Activated effector memory CD4-positive, alpha-beta T cell treated with anti-CD3 and anti-CD28 coated beads, Interleukin-2, amount 50 U/mL, for 16 hours (primary cell): ENCODE measurements at places on chromosomes 7 and 10.

GRCh38 chr7:141301544-141301943, 227.7 kb downstream of the TMEM178B start:
- DNase-seq, result no peak

DNA sequence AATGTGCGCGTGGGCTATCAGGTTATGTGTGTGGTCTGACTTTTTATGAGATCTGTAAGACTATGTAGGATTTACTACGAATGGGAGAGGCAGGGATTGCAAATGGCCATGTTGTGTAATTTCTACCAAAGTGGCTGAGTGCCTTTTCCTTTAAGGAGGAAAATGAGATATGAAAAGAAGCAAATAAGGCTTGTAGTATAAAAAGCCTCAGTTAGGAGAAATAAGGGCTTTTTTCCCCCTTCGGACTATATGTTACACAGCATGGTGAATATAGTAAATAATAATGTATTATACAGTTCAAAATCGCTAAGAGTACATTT, 447 bp upstream of the GPAM start:
- no peak for DNase-seq

- peak; percentile 94 for DNase-seq
Measured at GRCh38 chr7:1176891-1177373, 16.9 kb upstream of the ZFAND2A start.

DNA sequence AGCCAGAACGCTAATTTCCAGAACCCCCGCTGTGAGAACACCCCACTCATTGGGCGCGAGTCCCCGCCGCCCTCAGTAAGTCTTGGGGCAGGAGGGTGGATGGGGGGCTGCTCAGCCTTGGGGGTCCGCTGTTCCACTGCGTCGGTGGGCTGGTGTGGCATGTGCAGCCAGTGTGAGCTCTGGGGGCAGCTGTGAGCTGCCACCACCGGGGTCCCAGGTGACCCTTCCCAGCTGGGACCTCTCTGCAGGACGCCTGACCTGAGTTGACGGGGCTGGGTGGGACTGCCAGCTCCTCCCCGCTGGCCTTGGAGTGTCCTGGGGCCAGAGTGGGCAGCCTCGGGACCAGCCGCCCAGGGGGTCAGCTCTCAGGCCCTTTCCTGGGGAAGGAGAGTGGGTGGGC, 27.2 kb downstream of the TTYH3 start:
- DNase-seq, result no peak

GRCh38 chr10:132111121-132111731, 45.5 kb downstream of the JAKMIP3 start:
- DNase-seq, result peak; percentile 37

GRCh38 chr10:76126607-76127527, 695.4 kb downstream of the LRMDA start:
- DNase-seq, result no peak

- DNase-seq, result no peak
Measured at GRCh38 chr7:20348125-20348807, 17.6 kb downstream of the ITGB8 start.

DNA sequence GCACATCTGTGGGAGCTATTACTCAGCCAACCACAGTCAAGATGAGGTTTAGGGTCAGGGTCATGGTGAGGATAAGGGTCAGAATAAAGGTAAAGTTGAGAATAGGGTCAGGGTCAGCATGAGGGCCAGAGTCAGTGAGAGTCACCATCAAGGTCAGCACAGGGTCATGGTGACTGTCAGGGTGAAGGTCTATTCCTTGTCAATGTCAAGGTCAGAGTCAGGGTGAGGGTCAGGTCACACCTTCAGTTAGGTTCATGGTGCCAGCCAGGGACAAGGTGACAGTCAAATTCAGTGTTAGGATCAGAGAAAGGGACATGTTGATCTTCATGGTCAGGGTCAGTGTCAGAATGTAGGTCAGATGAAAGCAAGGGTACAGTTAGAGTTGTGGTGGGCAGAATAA, 14.1 kb downstream of the MRPS24 start:
- DNase-seq, result no peak

DNA sequence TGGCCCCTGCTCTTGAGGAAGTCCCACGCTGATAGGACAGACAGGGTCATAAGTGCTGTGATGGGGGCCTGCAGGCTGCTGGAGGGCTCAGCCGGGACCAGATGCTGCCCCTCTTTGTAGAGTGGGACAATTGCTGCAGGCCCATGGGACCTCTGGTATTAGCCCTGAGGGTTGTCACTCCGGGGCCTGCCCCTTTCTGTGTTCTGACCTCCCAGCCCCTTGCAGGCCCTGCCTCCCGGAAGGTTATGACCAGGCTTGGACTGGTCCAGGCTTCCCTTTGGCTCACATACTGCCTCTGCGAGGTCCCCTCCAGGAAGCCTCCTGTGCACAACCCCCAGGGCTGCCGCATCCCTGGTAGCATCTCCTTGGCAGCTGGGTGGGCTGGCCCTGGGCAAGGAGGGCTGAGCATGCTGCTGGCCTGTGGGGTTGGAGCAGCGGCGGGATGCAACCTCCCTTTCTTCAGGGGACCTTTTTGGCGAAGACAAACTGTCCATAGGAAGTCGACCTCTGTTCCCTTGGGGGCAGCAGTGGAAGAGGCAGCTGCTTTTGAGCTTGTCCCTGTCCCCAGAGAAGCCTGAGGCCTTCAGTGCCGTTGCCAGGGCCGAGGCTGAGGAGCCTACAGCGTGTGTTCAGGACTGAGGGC, 8.8 kb downstream of the LIMK1 start:
- no peak for DNase-seq

DNA sequence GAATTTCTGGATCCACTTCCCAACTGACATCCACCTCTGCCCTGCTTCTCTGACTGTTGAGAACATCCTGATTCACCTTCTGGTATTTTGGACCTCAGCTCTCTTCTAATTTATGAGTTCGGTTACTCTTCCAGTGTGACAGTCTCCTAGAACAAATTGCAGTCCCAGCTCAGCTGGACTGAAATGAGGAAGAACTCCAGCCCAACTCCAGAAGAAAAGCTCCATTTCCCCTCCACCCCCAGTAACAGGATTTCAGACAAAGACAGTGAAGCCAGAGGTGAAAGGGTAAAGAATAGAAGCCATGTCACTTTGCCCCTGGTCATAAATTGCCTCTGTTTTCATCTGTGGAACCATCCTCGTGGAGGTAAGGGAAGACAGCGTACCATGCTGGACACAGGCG, 26.2 kb upstream of the INHBA start:
- no peak for DNase-seq

GRCh38 chr10:11742009-11742778, at the start of gene ECHDC3:
TSS of gene ECHDC3 (plus strand) at chr10:11742382. CDS start at chr10:11742577, 195 bp downstream.
- DNase-seq, result peak; percentile 82

GRCh38 chr10:118767297-118768040, 12.7 kb upstream of the CACUL1 start:
- no peak for DNase-seq

DNA sequence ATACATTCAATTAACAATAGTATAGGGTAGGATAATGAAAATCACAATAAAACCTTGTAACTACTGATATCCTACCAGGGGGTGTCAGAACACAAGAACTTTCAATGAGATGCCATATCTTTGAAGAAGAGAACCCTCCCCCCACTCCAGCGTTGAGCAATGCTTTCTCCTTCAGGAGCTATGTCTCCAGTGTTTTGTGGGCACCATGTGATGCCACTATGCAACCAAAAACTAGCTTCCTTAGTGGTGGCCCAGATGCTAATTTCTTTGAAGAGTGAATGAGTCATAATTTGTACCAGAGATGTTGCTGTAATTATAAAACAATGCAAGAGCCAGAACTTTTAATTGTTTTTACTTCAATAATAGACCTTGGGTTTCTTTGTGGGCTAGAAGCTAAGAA, 76.0 kb upstream of the ADO start:
- no peak for DNase-seq

- DNase-seq, result no peak
Measured at GRCh38 chr10:44989597-44990301, 11.0 kb upstream of the ZNF22 start.

DNA sequence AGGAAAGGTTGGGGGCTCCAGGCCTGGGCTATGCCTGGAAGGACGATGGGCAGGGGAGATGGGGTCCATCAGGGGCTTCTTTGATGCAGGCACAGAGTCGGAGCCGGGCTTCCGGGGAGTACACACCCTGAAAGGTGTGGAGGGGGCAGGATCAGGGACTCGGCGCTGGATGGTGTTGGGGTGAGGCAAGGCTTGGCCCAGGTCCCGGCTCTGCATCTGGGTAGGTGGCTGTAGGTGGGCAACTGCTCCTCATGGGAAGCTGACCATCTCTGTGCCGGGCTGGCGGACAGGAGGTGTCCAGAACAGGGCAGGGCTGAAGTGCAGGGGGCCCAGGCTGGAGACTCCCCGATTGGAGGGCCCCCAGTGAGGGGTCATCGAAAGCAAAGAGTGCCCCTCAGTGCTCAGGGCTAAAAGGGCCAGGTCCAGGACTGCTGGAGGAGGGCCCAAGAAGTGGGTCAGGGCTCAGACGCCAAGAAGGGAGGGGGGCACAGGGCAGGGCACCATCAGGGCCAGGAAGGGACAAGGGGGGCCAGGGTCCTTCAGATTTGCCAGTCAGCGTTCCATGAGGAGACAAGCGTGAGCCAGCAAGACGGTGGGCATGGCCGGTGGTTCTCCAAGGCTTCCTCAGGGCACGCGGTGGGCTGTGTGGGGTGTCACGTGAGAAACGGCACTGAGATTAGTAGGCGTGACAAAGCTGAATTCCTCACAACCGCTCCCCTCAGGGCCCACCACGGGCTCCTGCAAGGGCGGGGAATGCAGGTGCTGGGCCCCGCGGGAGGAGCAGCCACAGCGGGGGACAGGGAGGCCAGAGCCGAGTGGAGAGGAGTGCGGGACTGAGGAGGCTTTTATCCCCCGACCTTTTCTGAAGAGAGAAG, 97.0 kb downstream of the BMS1 start:
- DNase-seq, result no peak

GRCh38 chr10:31358688-31359330, 39.8 kb downstream of the ZEB1 start:
- DNase-seq, result no peak

GRCh38 chr10:37710831-37711616, 146.4 kb downstream of the ZNF248 start:
- no peak for DNase-seq

DNA sequence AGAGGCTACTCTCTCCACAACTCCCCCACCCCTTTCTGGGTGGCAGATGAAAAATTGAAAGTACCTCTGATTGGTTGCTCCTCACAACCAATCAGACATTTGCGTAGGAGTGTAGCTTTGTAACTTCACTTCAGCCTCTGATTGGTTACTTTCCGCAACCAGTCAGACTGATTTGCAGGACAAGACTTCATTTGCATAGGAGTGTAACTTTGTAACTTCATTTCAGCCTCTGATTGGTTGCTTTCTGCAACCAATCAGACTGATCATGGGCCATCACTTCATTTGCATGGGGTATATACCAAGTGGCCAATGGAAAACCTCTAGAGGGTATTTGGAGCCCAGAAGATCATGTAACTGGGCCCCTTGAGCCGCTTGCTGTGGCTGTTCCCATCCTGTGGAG, 25.6 kb downstream of the CDNF start:
- DNase-seq, result no peak

DNA sequence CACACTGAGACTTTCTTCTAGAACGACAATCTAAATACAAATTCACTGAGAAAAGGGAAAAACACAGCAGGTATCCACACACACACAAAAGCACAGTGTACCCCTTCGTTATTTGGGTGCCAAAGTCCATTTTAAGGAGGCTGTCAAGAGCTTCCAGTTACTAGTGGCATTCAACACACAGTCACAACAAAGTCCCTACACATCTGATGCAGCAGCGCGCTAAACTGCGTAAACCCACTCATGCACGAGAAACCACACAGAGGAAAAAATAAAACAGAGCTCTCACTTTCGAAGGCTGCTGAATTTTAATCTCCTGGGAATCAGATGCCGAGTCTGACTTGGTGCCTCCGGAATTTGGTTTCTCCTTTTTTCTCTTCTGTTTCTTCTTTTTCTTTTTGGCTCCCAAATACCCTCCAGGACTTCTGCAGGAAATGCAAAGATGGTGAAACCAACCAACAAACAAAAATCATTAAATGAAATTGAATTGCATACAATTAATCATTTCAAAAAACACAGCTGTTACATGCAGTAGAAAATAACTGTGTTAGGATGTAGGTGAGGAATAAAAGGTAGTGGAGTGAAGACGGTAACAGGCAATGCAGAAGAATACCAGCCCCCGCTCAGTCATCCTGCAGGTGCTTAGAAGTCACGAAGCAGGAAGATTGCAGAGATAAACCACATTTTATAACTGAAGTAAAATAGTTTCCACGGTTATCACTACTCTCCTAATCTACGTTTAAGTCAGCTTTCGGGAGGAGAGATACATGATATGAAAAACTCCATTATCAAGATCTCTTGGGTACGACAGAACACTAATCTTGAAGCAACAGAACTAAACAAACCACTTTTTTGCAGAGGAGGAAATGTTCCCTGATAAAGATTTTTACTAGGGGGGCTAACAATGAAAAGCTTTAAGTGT, 27.1 kb downstream of the NMT2 start:
- DNase-seq, result no peak

- no peak for DNase-seq
Measured at GRCh38 chr7:132108563-132108962, 467.7 kb downstream of the PLXNA4 start.

GRCh38 chr10:46236941-46237681, 49.7 kb upstream of the ANTXRL start:
- DNase-seq, result no peak

- DNase-seq, result no peak
Measured at GRCh38 chr10:59252491-59252890, 76.0 kb downstream of the PHYHIPL start.

GRCh38 chr7:127252778-127253280, at the start of gene GRM8:
TSS of gene GRM8 (minus strand) at chr7:127252941.
- DNase-seq, result peak; percentile 70

DNA sequence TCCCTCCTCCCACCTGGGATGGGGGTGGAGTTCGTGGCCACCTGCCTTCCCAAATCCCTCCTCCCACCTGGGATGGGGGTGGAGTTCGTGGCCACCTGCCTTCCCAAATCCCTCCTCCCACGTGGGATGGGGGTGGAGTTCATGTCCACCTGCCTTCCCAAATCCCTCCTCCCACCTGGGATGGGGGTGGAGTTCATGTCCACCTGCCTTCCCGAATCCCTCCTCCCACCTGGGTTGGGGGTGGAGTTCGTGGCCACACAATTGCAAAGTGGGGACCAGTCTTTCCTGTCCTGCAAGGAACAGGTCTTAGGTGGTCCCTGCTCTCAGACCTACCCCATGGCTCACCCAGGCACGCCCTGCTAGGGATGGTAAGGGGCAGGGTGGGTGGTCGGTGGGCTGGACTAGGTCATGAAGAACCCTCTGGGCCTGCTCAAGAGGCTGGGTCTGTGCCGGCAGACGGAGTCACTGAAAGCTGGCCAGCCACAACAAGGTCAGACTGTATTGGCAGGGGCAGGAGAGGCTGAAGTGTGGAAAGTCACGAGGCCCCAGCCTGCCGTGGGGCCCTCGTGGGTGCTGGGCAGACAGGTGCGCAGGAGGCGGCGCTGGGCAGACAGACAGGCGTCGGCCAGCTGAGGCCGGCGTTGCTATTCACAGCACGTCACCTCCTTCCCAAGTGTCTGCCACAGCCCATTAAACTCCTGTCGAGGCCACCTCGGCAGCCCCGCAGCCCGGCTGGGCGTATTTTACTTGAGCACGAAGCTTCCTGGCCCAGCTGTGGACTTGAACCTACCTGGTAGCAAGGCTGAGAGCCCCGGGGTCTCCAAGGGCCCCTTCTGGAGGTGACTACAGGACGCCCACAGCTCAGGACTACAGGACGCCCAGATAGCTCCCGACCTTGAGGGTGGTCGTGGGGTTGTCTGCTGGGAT, 4.1 kb downstream of the KNDC1 start:
- peak; percentile 57 for DNase-seq

- DNase-seq, result no peak
Measured at GRCh38 chr7:32406386-32406785, 83.8 kb downstream of the LSM5 start.
